ENCODE measurements at places on chromosomes 2 and 18.
A peak's percentile ranks its signal among the peaks of the same experiment; 100 is the strongest.

- no peak for DNase-seq
These were observed 60.5 kb downstream of the HK2 start for GRCh38 chr2:74894272-74894981.

DNA sequence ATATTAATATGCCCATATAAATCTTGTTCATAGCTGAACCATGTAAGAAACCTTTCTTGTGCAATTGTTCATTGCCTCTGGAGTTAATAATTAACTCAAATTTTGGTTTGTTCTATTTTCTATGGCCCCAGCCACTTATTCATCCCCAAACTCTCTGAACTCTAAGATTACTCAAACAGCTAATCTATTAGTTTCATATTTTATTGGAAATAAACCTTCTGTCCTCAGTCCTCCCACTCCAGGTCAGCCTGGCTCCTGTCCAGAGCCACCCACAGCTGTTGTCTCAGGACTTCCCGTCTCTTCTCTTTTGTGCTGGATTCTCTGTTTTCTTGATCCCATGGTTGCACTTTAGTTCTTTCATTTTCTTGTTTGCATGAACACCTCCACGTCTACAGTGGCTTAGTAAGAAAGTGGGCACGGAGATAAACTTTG is 4.4 kb upstream of the RNF103 start:
- DNase-seq, result no peak

- no peak for DNase-seq
These were observed 172.1 kb downstream of the ANKRD44 start for GRCh38 chr2:197138506-197138905.

DNA sequence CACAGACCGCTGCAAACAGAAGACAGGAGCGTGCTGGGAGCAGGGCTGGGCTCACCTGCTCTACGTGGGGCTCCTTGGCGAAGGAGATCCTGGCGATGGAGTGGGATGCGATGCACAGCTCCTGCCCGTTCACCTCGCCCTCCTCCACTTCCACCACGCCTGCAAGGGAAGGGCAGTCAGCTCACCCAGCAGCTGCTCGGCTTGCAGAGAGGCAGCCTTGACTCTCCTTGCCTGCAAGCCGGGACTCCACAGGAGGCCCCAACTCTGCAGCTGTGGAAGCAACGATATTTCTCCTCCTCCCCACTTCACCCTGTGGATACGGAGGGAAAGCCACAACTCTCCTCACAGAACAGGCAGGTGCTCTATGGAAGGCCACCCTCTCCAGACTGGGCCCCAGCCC is 35.1 kb downstream of the THAP4 start:
- no peak for DNase-seq

DNA sequence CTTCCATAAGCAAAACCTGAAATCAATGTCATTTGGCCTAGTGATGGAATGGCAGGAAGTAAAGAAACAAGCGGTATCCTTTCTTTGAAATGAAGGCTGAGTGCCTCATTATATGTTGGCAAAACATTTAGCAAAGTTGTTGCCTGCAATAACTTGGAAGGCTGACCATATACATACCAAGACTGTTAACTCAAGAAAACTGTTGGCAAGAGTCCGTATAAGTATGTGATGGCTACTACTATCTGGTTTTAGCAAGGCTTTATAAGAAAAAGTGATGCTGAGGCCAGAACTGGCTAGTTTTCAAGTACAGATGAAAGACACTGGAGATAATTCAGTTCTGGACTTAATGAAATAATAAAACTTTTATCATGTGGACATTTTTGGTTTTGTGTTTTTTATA is 356.2 kb downstream of the ZNF521 start:
- DNase-seq, result no peak

DNA sequence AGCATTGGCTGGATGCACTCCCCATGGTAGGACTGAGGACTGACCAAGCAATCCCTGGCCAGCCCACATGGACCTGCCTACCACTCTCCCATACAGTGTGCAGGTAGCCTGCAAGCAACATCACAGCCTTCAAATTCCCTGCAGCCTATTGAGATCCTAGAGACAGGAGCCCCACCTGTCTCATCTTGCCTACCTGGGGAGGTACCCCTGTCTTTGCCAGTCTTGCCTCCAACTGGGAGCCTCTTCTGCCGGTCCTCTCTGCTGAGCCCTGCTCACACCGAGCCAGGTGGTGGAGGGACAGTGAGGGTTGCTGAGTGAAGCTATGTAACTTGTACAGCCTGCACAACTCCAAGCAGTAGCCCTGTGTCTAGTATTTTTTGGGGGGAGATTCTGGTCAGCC is 29.9 kb downstream of the TTC32 start:
- peak; percentile 47 for DNase-seq

- DNase-seq, result no peak
These were observed 32.3 kb downstream of the FBLN7 start for GRCh38 chr2:112170495-112170894.

Measured in activated effector memory CD4-positive, alpha-beta T cell treated with anti-CD3 and anti-CD28 coated beads, Interleukin-2, amount 50 U/mL, for 16 hours (primary cell).